ENCODE measurements at places on chromosomes 3 and 15.

DNA sequence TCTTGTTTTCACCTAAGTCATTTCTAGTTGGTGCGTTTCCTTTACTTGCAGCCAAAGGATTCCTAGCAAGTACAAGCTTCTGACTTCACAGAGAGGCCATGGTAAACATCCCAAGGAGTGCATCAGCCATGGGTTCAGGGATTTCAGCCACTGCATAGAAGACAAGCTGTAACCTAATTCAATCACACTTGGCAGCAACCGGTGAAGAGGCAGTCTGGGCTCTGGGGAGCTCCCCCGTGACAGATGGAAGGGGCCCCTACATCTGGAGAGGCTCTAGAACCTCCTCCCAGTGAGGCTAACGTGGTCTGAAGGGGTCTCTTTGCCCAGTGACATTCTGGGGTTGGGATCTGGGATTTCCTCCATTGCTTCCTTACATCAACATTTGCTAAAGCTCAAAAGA, 8.4 kb upstream of the SNRPA1 start:
- DNase-seq, result no peak

DNA sequence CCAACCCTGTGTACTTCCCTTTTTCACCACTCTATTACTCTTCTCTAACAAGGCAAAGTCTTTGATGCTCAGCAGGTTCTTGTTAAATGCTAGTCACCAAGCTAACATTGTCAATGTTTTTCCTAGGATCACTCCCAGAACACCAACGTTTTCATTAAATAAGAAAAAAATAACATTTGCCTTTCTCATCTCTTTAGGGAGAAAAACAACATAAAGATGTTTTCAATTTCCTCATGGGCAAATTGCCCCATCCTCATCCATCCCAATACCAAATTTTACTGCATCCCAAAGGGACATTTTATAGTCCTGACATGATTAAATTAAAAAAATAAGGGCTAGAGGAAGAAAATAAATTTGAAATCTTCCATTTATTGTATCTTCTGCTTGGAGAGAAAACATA, 106.5 kb downstream of the SUCNR1 start:
- no peak for DNase-seq

GRCh38 chr3:185813205-185813604, 11.6 kb downstream of the IGF2BP2 start:
- DNase-seq, result no peak

DNA sequence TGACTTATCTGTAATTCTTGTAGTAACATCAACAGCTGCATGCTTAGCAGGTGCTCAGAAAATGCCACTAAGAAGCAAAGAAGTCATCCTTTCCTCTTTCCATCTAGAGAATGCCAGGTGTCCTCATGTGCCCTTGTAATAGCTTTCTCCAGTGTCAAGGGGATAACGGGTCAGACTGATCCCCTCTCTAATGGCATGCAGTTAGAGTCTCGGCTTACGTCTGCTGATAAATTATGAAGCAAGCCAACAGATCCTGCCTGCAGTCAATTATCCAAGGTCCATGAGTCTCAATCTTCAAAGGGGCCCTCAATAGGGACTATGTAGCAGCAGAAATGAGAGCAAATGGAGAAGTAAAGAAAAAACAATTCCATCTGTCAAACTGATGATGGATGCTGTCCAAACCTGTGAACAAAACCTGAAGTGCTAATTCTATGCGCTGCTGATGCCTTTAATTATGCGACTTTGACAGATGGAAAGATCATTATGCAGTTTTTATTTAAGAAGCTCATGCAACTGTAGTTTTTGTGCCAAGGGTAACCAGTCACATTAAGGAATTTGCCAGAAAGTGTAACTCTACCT, 162.8 kb upstream of the PEX5L start:
- no peak for DNase-seq

- no peak for DNase-seq
Measured at GRCh38 chr3:155270485-155271342, 22.8 kb downstream of the STRIT1 start.

DNA sequence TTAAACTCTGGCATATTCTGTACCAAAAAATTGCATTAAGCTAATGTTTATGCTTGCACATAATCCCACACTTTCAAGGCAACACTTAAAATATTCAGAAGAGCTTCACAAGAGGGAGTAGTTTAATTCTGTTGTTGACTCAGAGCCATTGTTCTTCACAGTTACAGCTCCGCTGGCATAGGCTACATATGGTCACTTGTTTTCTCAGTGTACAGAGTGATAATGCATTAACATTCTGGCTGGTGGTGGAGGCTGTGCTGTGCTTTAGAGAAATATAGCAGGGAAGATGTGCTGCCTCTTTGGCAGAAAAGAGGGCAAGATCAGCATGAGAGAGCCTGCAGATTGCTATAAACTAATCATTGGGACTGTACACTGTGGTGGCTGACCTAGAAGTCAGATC, 13.3 kb downstream of the NLGN1 start:
- DNase-seq, result no peak

GRCh38 chr3:188915127-188915526, 256.6 kb upstream of the TPRG1 start:
- DNase-seq, result no peak
